ENCODE measurements at places on chromosomes 16 and 17. TPM values are rescaled to one million over a fixed set of nuclear protein-coding genes. Genes with fewer than 3 reads are reported as not detected.

NPIPA5 gene
- total RNA-seq, result 19.0 TPM

RNF43 gene
- 8.5 TPM for total RNA-seq

MYH2 gene
- not detected for total RNA-seq

DNA sequence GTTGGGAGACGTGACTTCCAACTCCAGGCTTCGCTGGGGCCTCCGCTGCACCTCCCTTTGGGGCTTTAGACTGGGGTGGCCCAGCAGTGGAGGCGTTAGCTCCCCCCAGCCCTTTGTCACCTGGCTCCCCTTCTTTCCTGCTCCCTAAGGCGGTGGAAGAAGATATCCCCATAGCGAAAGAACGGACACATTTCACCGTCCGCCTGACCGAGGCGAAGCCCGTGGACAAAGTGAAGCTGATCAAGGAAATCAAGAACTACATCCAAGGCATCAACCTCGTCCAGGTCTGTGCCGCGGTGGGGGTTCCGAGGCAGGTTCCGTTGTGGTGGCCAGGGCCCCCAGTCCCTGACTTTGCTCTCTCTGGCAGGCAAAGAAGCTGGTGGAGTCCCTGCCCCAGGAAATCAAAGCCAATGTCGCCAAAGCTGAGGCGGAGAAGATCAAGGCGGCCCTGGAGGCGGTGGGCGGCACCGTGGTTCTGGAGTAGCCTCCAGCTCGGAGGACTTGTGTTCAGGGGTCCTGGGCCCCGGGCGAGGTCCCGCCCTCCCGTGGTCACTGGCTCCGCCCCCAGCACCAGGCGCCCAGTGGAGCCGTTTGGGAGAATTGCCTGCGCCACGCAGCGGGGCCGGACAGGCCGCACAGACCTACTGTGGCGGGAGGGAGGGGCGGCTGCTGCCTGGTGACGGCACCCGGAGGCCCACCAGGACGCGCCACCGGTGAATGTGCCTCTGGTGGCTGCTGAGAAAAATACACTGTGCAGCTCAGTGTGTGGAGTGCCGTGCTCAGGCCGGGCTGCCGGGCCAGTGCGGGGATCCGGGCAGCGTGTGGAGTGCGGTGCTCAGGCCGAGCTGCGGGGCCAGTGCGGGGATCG is 3.8 kb downstream of the MRPL12 start:
- no peak overlapping the region for H3K4me3 ChIP-seq
- H3K36me3 ChIP-seq, result no peaks in the 10 kb centered on the region
- DNase-seq, result no peak
- H3K27me3 ChIP-seq, result no peaks in the 10 kb centered on the region
- peaks cover 22% of the 10 kb centered on the region for H3K4me1 ChIP-seq
- no peak overlapping the region for H3K27ac ChIP-seq

- H3K4me1 ChIP-seq, result no peaks in the 10 kb centered on the region
- DNase-seq, result no peak
- no peak overlapping the region for H3K4me3 ChIP-seq
- H3K27ac ChIP-seq, result no peak overlapping the region
- H3K36me3 ChIP-seq, result no peaks in the 10 kb centered on the region
Measured at GRCh38 chr17:60355663-60356594, 36.0 kb downstream of the USP32 start.

DNA sequence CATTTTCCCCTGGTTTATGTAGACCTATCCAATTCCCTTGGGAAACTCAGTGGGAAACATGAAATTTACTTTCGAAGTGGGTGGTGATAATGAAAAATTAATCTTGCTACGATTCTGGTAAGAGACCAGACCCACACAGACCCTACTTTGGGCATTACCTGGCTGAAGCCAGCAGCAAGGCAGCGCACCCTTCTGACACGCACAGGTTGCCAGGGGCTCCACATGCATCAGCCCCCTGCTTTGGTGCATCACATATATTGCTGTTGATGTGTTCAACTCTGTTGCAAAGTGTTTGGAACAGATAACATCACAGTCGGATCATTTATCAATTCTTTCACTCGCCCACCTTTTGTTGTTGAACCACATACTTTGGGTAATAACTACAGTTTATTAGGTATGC is 26.6 kb downstream of the SMARCE1 start:
- no peaks in the 10 kb centered on the region for H3K27me3 ChIP-seq
- no peaks in the 10 kb centered on the region for H3K36me3 ChIP-seq
- H3K27ac ChIP-seq, result no peak overlapping the region
- no peak for DNase-seq

DNA sequence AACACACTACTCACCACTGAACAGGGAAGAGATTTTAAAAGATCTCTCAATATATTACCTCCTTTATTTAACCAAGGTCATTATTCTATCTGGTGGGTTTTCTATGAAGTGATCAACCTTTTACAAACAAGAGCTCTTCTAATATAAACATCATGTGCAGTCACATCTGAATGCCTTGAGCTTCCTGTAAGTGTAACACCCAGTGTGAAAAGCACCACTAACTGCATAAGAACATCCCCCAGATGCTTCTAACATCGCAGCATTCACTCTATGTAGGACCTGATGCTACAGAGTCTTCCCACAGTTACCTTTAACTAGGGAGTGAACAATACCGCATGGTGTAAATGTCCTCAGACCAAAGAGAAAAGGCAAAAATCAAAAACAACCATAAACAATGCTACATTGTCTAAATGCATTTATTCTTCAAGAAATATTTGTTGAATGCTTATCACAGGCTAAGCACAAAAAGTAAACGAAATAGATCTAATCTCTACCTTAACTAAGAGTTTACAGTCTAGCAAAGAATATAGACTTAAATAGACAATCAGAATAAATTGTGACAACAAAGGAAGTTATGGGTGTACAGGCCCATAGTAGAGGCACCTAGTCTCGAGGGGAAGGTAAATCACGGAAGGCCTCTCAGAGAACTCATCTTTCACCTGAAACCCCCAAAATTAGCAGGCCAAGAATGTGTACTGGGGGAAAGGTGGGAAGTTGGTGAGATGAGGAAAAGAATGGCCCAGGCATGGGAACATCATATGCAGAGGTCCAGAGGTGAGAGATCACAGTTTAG is 16.2 kb downstream of the SKAP1 start:
- H3K36me3 ChIP-seq, result no peaks in the 10 kb centered on the region
- no peak for DNase-seq
- no peaks in the 10 kb centered on the region for H3K4me1 ChIP-seq
- peaks cover 9% of the 10 kb centered on the region for H3K27me3 ChIP-seq
- H3K27ac ChIP-seq, result no peak overlapping the region

- H3K4me3 ChIP-seq, result no peak overlapping the region
- peaks cover 18% of the 10 kb centered on the region for H3K4me1 ChIP-seq
- no peak for DNase-seq
Measured at GRCh38 chr16:97822-98221, 19.8 kb downstream of the MPG start.

DNA sequence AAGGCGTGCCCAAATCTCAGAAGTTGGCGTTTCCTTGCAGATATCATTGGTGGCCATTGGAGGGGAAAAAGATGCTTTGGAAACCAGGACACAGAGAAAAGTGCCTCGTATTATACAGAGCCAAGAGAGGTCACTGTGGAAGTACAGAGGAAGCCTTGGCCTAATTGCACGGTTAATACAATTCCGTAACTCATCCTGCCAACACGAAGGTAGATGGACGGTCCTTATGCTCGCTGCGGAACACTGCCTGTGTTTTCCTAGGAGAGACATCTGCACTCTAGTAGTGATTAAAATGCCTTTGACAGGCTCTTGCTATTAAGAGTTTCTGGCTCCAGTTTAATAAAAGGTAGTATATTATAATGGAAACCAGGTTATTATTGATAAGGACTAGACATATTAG is 536.4 kb downstream of the WWOX start:
- no peaks in the 10 kb centered on the region for H3K27me3 ChIP-seq
- DNase-seq, result no peak
- no peak overlapping the region for H3K4me3 ChIP-seq
- no peaks in the 10 kb centered on the region for H3K36me3 ChIP-seq

DNA sequence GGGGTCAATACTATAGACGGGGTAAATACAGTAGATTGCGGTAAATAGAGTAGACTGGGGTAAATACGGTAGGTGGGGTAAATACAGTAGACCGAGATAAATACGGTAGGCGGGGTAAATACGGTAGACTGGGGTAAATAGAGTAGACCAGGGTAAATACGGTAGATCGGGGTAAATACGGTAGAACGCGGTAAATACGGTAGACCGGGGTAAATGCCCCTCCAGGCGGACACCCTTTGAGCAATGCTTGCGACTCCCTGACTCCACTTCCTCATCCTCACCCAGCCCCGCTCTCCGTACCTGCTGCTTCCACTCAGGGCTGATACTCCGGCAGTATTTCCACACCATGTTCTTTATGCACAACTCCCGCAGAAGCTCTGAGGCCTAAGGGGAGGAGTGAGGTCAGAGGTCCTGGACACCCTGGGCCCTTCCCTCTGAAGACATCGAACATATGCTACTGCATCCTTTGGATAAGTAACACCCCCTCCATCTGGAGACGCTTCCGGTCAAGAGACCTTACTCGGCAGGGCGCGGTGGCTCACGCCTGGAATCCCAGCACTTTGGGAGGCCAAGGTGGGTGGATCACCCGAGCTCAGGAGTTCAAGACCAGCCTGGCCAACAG is 13.3 kb upstream of the CRK start:
- H3K4me1 ChIP-seq, result no peaks in the 10 kb centered on the region
- peaks cover 4% of the 10 kb centered on the region for H3K36me3 ChIP-seq
- H3K27ac ChIP-seq, result no peak overlapping the region
- no peaks in the 10 kb centered on the region for H3K27me3 ChIP-seq

DNA sequence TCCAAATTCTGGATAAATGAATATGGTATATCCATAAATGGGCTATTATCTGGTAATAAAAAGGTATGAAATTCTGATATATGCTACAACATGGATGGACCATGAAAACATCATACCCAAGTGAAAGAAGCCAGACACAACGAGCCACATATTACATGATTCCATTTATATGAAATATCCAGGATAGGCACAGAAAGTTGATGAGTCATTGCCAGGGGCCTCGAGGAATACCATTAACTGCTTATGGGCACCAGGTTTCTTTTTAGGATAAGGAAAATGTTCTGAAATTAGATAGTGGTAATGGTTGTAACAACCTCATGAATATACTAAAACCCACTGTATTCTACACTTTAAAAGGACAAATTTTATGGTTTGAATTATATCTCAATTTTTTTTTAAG is 123.2 kb downstream of the PITPNC1 start:
- H3K27me3 ChIP-seq, result no peaks in the 10 kb centered on the region
- no peak for DNase-seq
- no peaks in the 10 kb centered on the region for H3K4me1 ChIP-seq
- H3K4me3 ChIP-seq, result no peak overlapping the region
- no peaks in the 10 kb centered on the region for H3K36me3 ChIP-seq
- no peak overlapping the region for H3K27ac ChIP-seq

DNA sequence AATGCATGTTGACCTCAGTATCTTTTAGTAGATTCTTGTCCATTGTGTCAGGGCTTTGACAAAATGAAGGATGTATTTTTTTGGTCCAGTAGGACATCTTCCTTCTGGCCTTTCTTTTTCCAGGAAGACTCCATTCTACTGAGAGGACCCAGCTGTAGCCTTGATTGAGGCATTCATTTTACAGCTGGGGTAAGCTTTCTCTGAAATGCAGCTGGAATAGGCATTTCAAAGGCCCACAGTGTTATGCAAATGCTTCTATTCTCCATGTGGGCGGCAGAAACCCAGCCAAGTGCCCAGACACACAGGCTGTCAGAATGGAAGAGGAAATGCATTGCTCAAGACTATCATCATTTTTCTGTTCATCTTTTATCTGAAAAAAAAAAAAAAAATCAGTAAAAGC is 629.0 kb upstream of the CDH8 start:
- H3K4me1 ChIP-seq, result no peaks in the 10 kb centered on the region
- H3K4me3 ChIP-seq, result no peak overlapping the region
- no peaks in the 10 kb centered on the region for H3K36me3 ChIP-seq
- no peaks in the 10 kb centered on the region for H3K27me3 ChIP-seq
- DNase-seq, result no peak

GRCh38 chr17:8672326-8672725 is 41.8 kb upstream of the MYH10 start:
- H3K36me3 ChIP-seq, result no peaks in the 10 kb centered on the region
- H3K27me3 ChIP-seq, result no peaks in the 10 kb centered on the region
- H3K4me3 ChIP-seq, result no peak overlapping the region

DNA sequence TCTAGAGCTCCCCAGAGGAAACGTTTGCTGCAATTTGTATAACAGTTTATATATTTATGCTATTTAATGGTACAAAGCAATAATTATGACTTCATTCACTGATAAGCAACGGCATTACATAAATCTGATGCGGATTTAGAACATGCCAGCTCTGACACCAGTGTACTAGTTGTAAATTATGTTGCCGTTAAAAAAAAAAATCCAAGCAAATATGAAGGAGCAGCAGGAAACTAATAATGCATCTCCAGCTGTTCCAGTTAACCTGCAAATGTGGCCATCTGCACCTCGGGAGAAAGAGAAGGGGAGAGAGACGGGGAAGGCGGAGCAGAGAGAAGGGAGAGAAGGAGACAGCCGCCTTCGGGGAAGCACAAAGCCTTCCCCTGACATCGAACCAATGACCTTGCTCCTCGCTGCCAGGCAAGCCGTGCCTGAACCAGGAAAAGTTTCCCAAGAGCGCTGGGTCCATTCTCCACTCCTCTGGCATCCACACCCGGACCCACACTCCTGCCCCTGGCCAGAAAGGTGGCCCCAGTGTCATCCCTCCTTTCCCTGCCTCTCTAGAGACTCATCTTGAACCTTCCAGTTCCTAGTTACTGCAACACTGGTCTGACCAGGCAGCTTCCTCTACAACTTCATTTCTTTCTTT is 174.8 kb downstream of the C16orf78 start:
- H3K36me3 ChIP-seq, result no peaks in the 10 kb centered on the region
- H3K4me1 ChIP-seq, result no peaks in the 10 kb centered on the region
- no peak overlapping the region for H3K27ac ChIP-seq
- no peak for DNase-seq

GRCh38 chr17:46991617-46992016 is 12.6 kb upstream of the RPRML start:
- H3K27me3 ChIP-seq, result no peaks in the 10 kb centered on the region
- no peaks in the 10 kb centered on the region for H3K4me1 ChIP-seq
- no peak for DNase-seq

DNA sequence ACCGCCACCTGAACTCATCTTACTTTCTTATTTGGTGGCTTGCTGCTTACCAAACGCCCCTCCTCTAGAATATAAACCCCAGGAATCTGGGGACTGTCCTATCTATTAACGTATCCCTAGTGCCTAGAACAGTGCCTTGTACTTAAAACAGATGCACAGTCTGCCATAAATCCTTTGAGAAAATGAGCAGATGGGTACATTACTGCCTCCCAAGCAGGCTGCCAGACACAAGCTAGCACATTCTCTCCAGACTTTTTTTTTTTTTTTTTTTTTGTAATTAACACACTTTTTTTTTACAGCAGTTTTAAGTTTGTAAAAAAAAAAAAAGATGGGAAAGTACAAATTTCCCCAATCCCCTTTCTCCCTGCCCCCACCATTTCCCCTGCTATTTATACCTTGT is 57.3 kb upstream of the RPL38 start:
- no peak overlapping the region for H3K27ac ChIP-seq
- no peak for DNase-seq
- H3K4me3 ChIP-seq, result no peak overlapping the region
- no peaks in the 10 kb centered on the region for H3K36me3 ChIP-seq
- H3K4me1 ChIP-seq, result no peaks in the 10 kb centered on the region

DNA sequence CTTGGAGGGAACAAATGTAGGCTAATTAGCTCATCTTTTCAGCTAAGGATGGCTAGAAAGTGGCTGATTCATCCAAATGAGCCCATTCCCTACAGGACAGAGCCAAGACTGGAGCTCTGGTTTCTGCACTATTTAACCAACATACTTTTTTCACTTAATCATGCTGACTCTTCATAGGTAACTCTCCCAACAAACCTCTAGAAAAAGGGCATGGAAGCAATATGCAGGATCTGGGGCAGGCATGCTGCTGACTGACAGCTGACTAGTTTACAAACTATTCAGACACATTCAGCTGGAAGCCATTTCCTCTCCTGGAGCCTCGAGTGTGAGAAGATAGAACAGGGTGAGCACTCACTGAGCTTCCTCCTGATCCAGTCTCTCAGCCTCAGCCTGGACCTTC is 6.2 kb downstream of the BECN1 start:
- peaks cover 11% of the 10 kb centered on the region for H3K36me3 ChIP-seq
- DNase-seq, result no peak
- no peak overlapping the region for H3K4me3 ChIP-seq

All from breast epithelium (tissue), 4 donors.